ENCODE measurements at places on chromosomes 3 and 15. TPM values are rescaled to one million over a fixed set of nuclear protein-coding genes. Genes with fewer than 3 reads are reported as not detected.

- no peak overlapping the region for H3K27ac ChIP-seq
- no peaks in the 10 kb centered on the region for H3K27me3 ChIP-seq
- no peaks in the 10 kb centered on the region for H3K36me3 ChIP-seq
- H3K4me3 ChIP-seq: no peak overlapping the region
- DNase-seq: no peak
These were observed 49.7 kb downstream of the CCK start for GRCh38 chr3:42216302-42216701.

DNA sequence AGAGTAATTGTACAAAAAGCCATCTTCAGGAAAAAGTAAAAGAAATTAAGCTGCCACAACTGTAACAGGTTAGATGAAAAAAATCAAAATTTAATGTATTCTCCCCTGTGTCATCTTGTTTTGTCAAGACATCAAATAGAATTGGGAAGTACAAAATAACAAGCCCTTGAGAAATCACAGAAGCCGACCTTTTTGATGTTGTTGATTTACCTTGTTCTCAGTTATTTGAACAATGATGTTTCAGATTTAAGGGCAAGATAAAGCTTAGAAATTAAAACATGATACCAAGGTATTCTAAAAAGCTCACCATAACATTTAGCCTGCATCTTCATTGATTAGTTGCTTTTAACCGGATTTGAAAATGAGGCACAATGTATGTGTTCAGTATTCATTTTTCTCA lies 523.0 kb downstream of the FOXP1 start:
- H3K4me3 ChIP-seq: no peak overlapping the region
- H3K36me3 ChIP-seq: no peaks in the 10 kb centered on the region
- no peak for DNase-seq
- H3K27me3 ChIP-seq: peaks cover 19% of the 10 kb centered on the region
- H3K27ac ChIP-seq: no peak overlapping the region

The ACTRT3 gene
- 6.4 TPM for total RNA-seq

DNA sequence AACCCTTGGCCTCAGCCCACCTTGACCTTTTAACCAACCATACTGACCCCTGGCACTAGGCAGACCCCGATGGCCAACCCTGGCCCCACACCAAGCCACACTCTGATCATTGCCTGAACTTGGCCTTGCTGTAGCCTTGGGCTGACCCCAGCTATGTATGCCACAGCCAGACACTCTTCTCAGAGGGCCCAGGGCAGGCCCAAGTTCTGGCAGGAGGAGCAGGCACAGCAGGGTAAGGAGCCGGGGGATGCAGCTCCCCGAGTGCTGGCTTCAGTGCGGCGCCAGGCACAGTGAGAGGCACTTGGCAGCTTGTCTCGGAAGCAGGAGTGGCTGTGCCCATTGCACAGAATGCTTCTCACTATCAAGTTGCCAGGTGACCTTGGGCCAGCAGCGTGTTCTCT lies 22.3 kb downstream of the PRR20G start:
- H3K27me3 ChIP-seq: no peaks in the 10 kb centered on the region
- no peak for DNase-seq
- H3K27ac ChIP-seq: no peak overlapping the region
- no peaks in the 10 kb centered on the region for H3K4me1 ChIP-seq
- no peaks in the 10 kb centered on the region for H3K36me3 ChIP-seq

GRCh38 chr15:52780172-52780980 lies 9.8 kb downstream of the ONECUT1 start:
- H3K27me3 ChIP-seq: peaks cover 47% of the 10 kb centered on the region
- peak overlapping the region; percentile 16 for H3K4me3 ChIP-seq
- H3K36me3 ChIP-seq: no peaks in the 10 kb centered on the region
- peaks cover 31% of the 10 kb centered on the region for H3K4me1 ChIP-seq
- peak; percentile 77 for DNase-seq
- no peak overlapping the region for H3K27ac ChIP-seq

The ANKRD63 gene
- total RNA-seq: 0.74 TPM

The CKMT1A gene
- 27.3 TPM for total RNA-seq

The TRIM42 gene
- not detected for total RNA-seq

GRCh38 chr3:36433511-36433910 lies 53.2 kb downstream of the STAC start:
- DNase-seq: no peak
- no peaks in the 10 kb centered on the region for H3K4me1 ChIP-seq
- no peak overlapping the region for H3K27ac ChIP-seq
- no peaks in the 10 kb centered on the region for H3K36me3 ChIP-seq
- H3K27me3 ChIP-seq: no peaks in the 10 kb centered on the region

GRCh38 chr3:2837239-2837638 lies 272.9 kb downstream of the IL5RA start:
- H3K27me3 ChIP-seq: no peaks in the 10 kb centered on the region
- no peak overlapping the region for H3K27ac ChIP-seq
- H3K4me1 ChIP-seq: no peaks in the 10 kb centered on the region
- no peak overlapping the region for H3K4me3 ChIP-seq
- no peak for DNase-seq

The CLDN16 gene
- not detected for total RNA-seq

GRCh38 chr3:148077318-148077923 lies 620.3 kb upstream of the AGTR1 start:
- peak; percentile 69 for DNase-seq
- H3K4me3 ChIP-seq: no peak overlapping the region
- no peaks in the 10 kb centered on the region for H3K36me3 ChIP-seq
- no peaks in the 10 kb centered on the region for H3K4me1 ChIP-seq
- no peak overlapping the region for H3K27ac ChIP-seq
- no peaks in the 10 kb centered on the region for H3K27me3 ChIP-seq

- peak overlapping the region; percentile 81 for H3K4me3 ChIP-seq
- H3K27me3 ChIP-seq: peaks cover 100% of the 10 kb centered on the region
- no peak for DNase-seq
- H3K36me3 ChIP-seq: no peaks in the 10 kb centered on the region
- H3K4me1 ChIP-seq: peaks cover 77% of the 10 kb centered on the region
These were observed 7.4 kb downstream of the ZIC4 start for GRCh38 chr3:147398813-147399534.

GRCh38 chr3:195065142-195065863 lies 205.7 kb downstream of the XXYLT1 start:
- no peaks in the 10 kb centered on the region for H3K36me3 ChIP-seq
- H3K4me3 ChIP-seq: no peak overlapping the region
- H3K27ac ChIP-seq: no peak overlapping the region
- DNase-seq: no peak

DNA sequence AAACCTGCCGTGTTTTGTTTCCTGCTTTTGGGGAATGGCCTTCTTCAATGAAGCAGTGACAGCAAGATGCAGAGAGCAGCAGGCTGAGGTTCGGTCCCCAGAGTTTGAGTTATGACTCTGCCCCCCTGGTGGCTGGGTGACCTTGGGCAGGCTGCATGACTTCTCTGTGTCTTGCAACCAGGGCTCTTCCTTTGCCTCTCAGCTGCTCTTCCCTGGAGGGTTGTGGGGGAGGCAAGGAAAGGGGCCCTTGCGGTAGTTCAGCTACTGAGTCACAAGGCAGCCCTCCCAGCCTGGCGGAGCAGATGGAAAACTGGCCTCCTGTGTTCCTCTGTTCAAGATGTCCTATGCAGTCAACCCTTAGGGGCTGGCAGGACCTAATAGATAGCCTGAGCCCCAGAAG lies 17.1 kb downstream of the CTXND1 start:
- no peaks in the 10 kb centered on the region for H3K36me3 ChIP-seq
- no peaks in the 10 kb centered on the region for H3K27me3 ChIP-seq
- no peak overlapping the region for H3K4me3 ChIP-seq
- peak; percentile 73 for DNase-seq
- H3K27ac ChIP-seq: no peak overlapping the region
- peaks cover 4% of the 10 kb centered on the region for H3K4me1 ChIP-seq

GRCh38 chr3:18556503-18557135 lies 131.5 kb upstream of the SATB1 start:
- H3K4me1 ChIP-seq: no peaks in the 10 kb centered on the region
- H3K36me3 ChIP-seq: no peaks in the 10 kb centered on the region
- no peak for DNase-seq
- no peak overlapping the region for H3K4me3 ChIP-seq
- no peak overlapping the region for H3K27ac ChIP-seq

The CPNE9 gene
- 7.8 TPM for total RNA-seq

GRCh38 chr15:79970181-79970580 lies 815 bp downstream of the BCL2A1 start:
- no peak overlapping the region for H3K4me3 ChIP-seq
- H3K4me1 ChIP-seq: peaks cover 6% of the 10 kb centered on the region
- H3K27me3 ChIP-seq: no peaks in the 10 kb centered on the region

GRCh38 chr3:125051715-125052581 lies 3.8 kb downstream of the HEG1 start:
- peaks cover 54% of the 10 kb centered on the region for H3K4me1 ChIP-seq
- H3K27me3 ChIP-seq: peaks cover 26% of the 10 kb centered on the region
- DNase-seq: peak; percentile 68
- no peaks in the 10 kb centered on the region for H3K36me3 ChIP-seq
- peak overlapping the region; percentile 38 for H3K4me3 ChIP-seq
- peak overlapping the region; percentile 46 for H3K27ac ChIP-seq

The TM6SF1 gene
- total RNA-seq: 1.8 TPM
